ENCODE measurements at places on chromosomes 7 and 10. TPM values are rescaled to one million over a fixed set of nuclear protein-coding genes. Genes with fewer than 3 reads are reported as not detected.

Gene SLC26A3
- total RNA-seq = not detected

Gene GIMAP6
- total RNA-seq = 21.4 TPM

Gene FXYD4
- total RNA-seq = not detected

Gene OR9A2
- not detected for total RNA-seq

Gene RBP3
- not detected for total RNA-seq

Gene SEMA3D
- total RNA-seq = 2.2 TPM

Gene TMEM176A
- total RNA-seq = 43.7 TPM

Gene CYP2C8
- total RNA-seq = not detected

Gene FASTK
- total RNA-seq = 60.2 TPM

Gene ITGB1
- total RNA-seq = 193 TPM

Gene FRMPD2
- not detected for total RNA-seq

Gene DIP2C
- total RNA-seq = 18.4 TPM

Gene C10orf53
- not detected for total RNA-seq

Gene ABI1
- 26.0 TPM for total RNA-seq

Gene SPDYE2B
- total RNA-seq = not detected

Gene PAPSS2
- total RNA-seq = 12.3 TPM

Gene SFRP4
- total RNA-seq = 56.0 TPM

Gene ITPRID1
- not detected for total RNA-seq

Gene ZP3
- total RNA-seq = 2.7 TPM

Gene CRYGN
- not detected for total RNA-seq

Gene CALHM3
- total RNA-seq = not detected

Gene FAM149B1
- 25.8 TPM for total RNA-seq

Gene BLNK
- total RNA-seq = 8.8 TPM

Gene NPSR1
- total RNA-seq = not detected

Gene ATOH7
- not detected for total RNA-seq

Gene HGF
- total RNA-seq = 15.0 TPM

Gene C10orf105
- 0.49 TPM for total RNA-seq

Gene PON1
- not detected for total RNA-seq

Gene EVX1
- total RNA-seq = 2.5 TPM
